GM20000 (cell line): ENCODE measurements at places on chromosomes 7 and 10.
A peak's percentile ranks its signal among the peaks of the same experiment; 100 is the strongest.

DNA sequence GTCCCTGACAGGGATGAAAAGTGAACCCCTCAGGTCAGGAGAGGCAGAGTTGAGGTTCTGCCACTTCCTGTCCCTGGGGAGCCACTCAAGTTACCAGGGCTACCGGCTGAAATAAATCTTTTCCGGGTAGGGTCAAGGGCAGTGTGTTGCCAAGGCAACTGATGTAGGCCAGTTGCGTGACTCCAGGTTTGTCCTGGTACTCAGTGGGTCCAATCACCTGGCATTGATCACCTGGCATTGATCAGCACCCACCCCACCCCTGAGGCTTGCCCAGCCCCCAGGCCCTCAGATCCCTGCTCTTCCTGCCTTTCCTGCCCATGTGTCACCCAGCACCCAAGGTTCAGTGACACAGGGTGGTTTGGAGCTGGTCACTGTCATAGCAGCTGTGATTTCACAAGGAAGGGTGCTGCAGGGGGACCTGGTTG lies 5.9 kb downstream of the SAP25 start:
- DNase-seq, result no peak

- DNase-seq, result peak; percentile 43
Observed at GRCh38 chr10:110311357-110311949, 6.7 kb upstream of the SMNDC1 start.

- no peak for DNase-seq
Observed at GRCh38 chr10:110794808-110795207, 76.9 kb upstream of the PDCD4 start.

GRCh38 chr7:155685791-155686160 lies 41.3 kb downstream of the RBM33 start:
- DNase-seq, result no peak

GRCh38 chr10:44243851-44244510 lies 140.9 kb downstream of the CXCL12 start:
- DNase-seq, result no peak

GRCh38 chr10:6128591-6129251 lies 39.9 kb downstream of the RBM17 start:
- DNase-seq, result no peak

- DNase-seq, result no peak
Observed at GRCh38 chr10:99235658-99236626, at the start of gene HPSE2. HPSE2 (minus strand) TSS chr10:99235852.

DNA sequence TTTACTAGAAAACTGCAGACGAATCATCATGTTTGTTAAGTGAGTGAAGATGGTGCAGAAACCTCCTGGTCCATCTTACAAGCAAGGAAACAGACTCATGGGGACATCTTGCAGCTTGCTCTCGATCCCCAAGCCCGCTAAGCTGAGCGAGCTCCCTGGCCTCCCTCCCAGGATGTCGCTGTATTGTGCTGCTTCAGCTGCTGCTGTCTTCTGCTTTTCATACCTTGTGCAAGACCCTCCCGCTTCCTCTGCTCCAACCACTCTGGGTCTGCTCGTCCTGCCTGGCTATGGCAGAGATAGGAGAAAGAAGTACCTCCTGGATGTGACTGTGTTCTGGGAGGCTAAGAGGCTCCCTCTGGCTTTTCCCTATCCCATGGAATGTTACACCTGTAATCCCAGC lies 285.2 kb upstream of the FZD8 start:
- no peak for DNase-seq

- no peak for DNase-seq
Observed at GRCh38 chr10:62048919-62049623, 147.6 kb downstream of the ARID5B start.

DNA sequence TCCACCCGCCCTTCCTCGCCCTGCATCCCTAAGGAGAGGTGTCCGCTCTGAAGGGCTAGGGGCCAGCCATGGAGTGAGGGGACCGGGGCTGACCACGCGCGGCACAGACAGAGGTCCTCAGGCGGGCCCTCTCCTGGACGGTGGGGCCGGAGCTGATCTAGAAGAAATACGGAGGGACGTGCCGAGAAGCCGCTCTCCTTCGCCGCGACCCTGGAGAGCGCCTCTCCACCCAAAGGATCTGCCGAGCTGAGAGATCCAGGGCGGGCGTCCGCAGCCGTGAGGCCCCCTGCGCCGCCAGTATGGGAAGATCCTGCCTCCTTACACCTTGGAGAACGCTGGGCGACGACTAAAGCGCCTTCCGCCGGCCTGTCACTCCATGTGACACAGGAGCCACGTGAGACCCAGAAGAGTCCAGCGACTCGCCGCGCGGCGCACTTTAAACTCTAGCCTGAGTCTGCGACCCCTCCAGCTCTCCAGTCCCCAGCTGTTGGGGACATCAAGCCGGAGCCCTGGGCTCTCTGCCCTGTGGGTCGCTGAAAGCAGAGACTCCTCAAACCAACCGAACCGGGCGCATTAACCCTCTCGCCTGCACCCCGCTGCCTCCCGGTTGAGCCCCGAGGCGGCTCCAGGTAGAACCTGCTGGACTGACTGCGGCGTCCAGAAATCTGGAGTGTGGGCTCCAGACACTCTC lies 1.5 kb upstream of the SFMBT2 start:
- peak; percentile 62 for DNase-seq

DNA sequence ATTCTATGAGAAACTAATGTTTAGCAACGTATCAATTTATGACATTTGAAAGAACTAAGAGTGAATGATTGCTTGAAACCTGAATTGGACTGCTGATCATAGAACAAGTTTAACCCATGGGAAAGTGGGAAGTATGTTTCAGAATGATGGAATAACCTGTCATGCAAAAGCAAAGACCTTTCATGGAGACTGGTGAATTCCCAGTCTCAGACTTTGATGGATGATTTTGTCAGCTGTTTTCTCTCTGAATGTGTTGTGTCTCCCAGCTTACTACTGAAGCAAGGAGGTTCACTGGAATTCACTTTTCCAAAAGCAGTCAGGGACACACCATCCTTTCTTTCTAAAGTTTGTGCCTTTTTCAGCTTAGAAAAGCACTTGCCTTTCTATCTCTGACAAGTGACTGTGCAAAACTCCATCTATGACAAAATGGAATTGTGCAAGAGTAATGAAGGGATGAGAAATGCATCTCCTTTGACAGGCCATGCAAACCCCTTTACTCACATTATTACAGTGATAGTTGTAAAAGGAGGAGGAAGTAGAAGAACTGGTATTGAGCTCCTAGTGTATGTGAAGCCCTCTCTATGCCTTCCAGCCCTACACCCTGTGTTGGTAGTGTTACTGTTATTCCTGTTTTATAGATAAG lies 176.1 kb downstream of the PRKG1 start:
- no peak for DNase-seq

DNA sequence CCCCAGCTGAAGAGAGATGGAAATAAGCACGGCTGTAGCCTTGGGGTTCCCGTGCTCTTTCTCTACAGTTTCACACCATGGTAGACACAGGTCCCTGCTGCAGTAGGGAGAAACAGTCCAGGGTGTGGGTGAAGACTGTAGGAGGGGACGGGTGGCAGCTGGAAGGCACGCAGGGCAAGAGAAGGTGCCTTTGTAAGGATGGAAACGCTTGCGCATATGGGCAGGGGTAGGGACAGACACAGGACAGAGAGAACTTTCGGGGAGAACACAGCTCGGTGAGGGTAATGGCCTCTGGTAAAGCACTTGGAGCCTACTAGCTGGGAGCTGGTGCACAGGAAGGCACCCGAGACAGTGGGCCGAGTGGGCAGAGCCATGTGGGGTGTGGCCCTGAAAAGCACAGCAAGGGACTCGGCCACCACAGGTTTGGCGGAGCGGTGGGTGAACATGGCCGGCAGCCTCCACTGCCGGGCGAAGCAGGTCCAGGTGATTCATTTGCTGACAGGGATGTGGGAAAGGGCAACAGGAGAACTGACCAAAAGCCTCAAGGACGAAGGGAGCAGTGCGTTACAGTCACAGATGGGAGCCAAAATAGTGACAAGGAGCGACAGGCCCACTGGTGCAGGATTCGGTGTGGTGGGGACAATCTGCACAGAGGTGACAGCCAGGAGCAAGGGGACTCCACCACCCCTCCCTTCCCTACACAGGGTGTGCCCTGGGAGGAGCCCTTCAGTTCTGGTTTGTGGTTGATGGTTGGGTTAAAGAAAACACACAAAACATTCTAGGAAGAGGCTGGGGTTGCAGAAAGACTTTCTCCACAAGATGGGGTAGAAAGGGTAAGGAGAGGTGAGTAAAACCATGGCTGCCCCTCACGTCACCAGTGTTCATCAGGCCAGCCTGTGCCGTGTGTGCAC lies 97.1 kb downstream of the VOPP1 start:
- no peak for DNase-seq

DNA sequence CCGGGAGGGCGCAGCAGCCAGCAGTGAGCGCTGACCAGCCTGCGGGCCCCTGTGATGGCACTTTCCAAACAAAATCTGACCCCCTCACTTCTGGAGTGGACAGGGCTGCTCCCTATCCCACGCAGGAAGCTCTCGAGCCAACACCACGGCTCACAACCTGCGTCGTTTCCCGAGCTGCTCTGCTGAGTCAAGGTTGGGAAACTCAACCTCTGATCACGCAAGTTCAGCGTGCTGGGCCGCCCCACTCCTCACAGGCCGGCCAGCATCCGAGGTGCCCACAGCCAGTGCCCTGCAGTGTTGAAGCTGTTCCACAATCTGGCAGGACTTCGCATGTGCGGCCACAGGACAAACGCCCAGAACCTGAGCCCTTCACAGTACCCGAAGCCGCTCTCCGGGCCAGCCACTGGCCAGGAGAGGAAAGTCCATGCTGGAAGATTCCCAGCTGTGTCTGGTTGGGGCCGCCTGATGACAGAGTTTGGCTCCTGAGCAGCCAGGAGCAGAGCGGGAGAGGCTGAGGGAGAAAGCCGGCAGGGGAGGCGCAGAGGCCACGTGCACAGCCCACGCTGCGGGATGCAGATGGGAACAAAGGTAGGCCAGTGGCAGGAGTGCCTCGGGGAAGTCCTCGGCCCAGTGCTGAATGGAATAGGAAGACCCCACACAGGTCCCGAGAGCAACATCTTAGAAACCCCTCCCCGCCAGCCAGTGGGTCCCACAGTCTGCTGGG lies 263.3 kb upstream of the TCERG1L start:
- no peak for DNase-seq

- no peak for DNase-seq
Observed at GRCh38 chr7:44251269-44251668, 50.5 kb downstream of the YKT6 start.

DNA sequence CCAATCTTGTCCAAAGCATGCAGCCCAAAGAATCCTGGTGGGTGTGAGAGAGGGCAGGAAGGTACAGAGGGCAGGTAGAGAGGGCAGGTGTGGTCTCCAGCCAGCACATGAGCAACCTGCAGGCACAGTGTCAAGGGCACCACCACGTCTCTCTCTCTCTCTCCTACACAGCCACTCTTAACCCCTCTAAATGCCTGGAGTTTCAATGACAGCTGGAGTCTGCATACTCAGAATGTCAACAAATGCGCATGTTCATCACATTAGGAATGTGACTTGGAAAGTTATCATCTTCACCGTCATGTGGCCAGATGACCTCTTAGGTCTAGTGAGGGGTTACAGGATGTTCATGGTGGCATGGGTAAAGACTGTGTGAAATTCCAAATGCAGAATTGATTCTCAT lies 456.8 kb downstream of the SORCS1 start:
- no peak for DNase-seq

- DNase-seq, result no peak
Observed at GRCh38 chr10:9944690-9945089, 1073.0 kb upstream of the CELF2 start.

DNA sequence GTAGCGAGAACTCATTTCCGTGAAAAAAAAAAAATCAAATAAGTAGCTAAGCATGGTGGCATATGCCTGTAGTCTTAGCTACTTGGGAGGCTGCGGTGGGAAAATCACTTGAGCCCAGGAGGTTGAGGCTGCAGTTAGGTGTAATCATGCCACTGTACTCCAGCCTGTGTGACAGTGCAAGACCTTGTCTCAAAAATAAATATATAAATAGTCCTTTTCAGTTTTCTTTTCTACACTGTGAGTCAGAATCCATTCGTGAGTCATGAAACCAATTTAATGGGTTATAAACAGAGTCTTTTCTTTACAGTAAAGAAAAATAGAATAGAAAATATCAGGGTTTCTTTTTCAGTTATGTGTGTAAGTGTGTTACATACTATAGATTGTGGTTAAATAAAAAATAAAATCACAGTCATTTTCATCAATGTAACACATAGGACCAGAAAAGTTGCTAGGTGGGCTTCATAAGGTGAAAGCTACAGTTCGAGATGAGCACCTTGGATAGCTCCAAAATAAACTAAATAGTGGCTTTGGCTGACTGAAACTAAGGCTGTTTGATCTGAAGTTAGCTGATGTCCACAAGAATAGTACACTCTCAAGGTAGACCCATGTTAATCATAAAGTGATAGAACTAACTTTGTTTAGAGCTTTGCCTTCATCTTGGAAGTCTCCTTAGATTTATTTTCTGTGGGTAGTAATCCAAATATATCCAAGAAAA lies 781.1 kb downstream of the GATA3 start:
- no peak for DNase-seq

DNA sequence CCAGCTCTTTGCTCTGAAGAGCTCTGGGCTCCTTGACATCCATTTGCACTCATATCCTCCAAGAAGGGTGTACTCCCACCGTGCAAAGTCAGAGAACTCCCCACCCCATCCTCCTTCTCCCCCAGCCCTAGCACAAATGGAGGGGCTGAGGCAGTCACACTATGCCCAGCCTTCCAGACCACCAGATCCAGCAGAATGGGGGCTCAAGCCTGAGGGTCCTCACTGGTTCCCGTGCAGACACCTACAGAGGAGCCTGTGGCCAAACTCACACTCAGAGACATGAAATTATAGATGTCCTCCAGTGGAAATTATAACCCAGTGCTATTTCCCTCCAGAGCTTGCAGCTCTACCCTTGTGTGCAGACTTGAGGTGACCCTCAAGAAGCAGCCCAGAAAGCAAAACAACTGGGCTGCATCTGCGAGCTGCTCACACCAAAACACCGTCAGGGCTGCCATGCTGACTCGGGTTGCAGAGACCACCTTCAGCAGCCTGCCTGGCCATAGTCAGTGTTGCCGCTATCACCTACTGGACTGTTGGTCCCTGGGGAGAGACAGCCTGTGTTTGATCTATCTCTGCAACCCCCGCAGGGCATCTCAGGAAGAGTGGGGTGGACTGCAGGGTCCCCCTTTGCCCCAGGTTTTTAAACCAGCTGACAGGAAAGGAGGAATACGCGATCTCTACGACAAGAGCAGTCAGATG lies 7.4 kb downstream of the ZNF488 start:
- no peak for DNase-seq

DNA sequence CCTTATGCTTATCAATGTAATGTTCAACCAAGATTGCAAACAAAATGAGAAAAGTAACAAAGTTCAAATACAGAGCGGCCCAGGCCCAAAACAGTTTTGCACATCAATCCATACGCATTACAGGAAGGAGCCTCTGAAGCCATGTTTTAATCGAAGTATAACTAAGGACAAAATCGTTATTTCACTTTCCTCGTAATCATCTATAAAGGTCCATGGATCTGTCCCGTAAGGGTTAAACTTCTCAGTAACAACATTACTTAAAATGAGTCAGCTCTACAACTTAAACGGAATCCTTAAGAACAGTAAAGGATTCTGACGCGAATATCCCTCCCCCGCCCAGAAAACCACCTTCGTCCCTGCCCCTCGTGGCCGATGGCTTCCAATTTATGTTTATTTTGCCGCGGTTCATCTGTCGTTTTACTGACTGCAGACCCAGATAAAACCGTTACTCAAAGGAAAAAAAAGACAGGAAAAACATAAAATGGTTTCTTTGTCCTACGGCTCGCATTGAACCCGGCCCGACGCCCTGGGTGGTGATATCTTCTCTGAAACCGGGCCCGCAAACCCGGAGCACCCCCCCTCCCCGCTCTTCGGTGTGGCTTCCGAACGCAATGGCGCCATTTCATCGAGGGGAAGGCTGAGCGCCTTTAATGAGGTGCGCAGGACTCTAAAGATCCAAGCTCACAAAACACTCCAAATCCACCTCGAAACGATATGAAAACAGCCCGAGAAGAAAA lies 1.1 kb downstream of the HNRNPA2B1 start:
- no peak for DNase-seq
